ENCODE measurements at places on chromosomes 7 and 10. TPM values are rescaled to one million over a fixed set of nuclear protein-coding genes. Genes with fewer than 3 reads are reported as not detected.

Gene ITIH2
- not detected for total RNA-seq

Gene ADAM8
- 2.4 TPM for total RNA-seq

Gene HOXA3
- 1.3 TPM for total RNA-seq

Gene GRM3
- total RNA-seq = not detected

Gene COL1A2
- total RNA-seq = 4,873 TPM

Gene FBH1
- 131 TPM for total RNA-seq

Gene MEST
- 18.0 TPM for total RNA-seq

Gene CTAGE6
- 0.17 TPM for total RNA-seq

Gene GIMAP5
- total RNA-seq = not detected

Gene PLAC9
- 60.6 TPM for total RNA-seq

Gene CUZD1
- total RNA-seq = 0.47 TPM

Gene MYPN
- total RNA-seq = under 0.01 TPM

Gene LIPJ
- 0.16 TPM for total RNA-seq

Gene ASZ1
- total RNA-seq = not detected

Gene GIMAP4
- total RNA-seq = not detected

Data from bronchial smooth muscle cell (primary cell).